ENCODE measurements at places on chromosomes 4 and X.

GRCh38 chr4:105306158-105306781, 159.6 kb downstream of the TET2 start:
- H3K4me3 ChIP-seq, result no peak overlapping the region
- peaks cover 2% of the 10 kb centered on the region for H3K36me3 ChIP-seq

DNA sequence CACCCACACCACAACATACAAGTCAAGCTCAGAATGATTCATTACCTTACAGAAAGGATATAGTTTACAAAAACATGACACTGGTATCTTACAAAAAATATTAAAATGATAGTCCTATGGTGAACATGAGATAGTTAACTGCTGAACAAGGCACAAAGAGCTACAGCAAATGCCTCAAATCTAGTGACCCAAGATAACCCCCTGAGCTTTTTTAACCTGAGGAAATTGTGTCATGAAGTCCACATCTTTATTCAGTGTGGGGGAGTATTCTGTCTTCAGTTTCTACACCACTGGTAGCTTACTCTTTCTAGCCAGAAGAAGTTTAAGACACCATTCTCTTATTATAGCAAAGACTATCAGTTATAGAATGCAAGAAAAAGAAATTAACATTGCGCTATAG, 218.7 kb downstream of the MAPK10 start:
- H3K27me3 ChIP-seq, result no peaks in the 10 kb centered on the region
- H3K36me3 ChIP-seq, result no peaks in the 10 kb centered on the region
- no peak for DNase-seq
- peaks cover 6% of the 10 kb centered on the region for H3K4me1 ChIP-seq
- H3K27ac ChIP-seq, result no peak overlapping the region

DNA sequence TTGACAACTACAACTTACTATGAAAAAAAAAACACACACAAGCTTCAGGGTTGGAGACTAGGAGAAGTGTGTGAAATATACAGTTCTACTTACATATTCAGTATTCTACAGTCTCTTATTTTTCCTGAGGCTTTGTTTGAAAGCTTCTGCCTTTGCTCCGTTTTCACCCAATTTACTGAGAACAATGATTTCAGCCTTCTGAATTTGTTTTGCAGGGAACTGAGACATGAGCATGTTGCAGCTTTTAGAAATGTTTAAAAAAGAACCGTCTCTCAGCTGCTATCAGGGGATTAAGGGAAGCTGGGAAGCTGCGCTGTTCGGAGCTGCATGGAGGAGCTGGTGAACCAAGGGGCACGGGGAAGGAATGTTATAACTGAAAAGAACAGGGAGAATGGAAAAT, 85.7 kb downstream of the QDPR start:
- H3K27me3 ChIP-seq, result no peaks in the 10 kb centered on the region
- no peak overlapping the region for H3K4me3 ChIP-seq
- DNase-seq, result no peak
- no peaks in the 10 kb centered on the region for H3K36me3 ChIP-seq

DNA sequence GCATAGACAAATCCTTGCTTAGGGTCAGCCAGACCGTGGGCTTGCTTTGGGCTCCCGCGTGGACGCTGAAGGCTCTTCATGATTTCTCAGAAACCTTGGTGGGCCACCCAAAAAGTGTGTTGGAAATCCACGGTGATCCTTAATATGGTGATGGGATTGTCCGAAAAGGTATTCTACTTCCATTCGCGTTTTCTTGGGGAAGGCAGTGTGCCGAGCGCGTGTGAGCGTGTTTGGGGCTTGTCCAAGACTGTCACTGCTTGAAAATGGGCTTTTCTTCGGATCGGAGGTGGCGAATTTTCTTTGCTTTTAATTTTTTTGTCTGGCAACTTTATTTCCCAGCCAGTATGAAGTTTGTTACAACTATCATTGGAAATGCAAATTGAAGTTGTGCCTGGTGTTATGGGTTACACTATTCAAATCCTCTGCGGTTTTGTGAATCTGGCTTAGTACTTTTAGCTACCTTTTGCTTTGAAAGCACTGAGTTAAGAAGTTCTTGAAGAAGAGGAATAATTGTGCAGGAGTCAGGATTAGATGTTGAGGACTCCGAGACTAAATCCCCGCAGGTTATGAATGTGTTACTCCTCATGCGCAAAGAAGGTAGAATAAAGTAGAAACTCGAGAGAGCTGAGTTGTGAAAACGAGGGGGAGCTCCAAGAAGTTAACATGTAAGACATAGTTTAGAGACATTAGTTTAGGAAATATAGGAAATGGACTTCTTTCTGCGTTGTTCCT, 3.2 kb downstream of the SPRY1 start:
- H3K27ac ChIP-seq, result peak overlapping the region; percentile 89
- H3K4me1 ChIP-seq, result peaks cover 50% of the 10 kb centered on the region
- DNase-seq, result no peak
- no peaks in the 10 kb centered on the region for H3K27me3 ChIP-seq
- peak overlapping the region; percentile 93 for H3K4me3 ChIP-seq

DNA sequence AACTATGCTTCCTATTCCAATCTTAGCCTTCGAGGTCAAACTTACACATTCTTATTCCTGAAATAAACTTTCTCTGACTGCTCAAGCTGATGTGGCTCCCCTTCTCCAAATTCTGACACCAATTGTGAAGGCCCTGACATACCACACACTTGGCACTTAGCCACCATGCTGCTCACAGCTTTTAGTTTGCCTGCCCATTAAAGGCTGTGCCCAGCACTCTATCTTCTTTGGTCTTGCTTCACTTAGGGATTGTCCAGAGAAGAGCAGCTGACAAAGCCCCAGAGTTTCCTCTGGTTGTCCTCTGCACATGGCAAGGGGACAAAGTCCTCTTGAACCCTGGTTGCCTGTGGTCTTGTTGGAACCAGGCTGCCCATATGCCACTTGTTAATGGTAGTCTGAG, 126.1 kb downstream of the ARHGEF9 start:
- no peak overlapping the region for H3K4me3 ChIP-seq
- H3K27ac ChIP-seq, result no peak overlapping the region
- DNase-seq, result no peak
- H3K4me1 ChIP-seq, result no peaks in the 10 kb centered on the region

DNA sequence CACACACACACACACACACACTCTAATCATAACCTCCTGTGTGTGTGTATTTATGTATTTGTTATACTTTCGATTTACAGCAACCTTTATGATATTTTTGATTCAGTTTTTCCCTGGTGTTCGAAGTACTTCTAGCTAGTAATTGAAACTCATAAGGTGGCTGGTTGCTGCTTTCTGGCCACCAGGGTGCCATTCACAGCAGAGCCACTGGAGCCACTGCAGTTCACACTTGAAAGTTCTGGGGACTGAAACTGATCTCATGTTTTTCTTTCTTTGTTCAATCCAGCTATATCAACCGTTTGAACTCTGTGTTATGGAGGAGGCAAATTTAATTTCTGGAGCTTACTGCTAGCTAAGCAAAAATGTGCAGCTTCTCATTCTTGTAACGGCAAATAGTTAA, 419.4 kb downstream of the ADGRL3 start:
- no peak overlapping the region for H3K27ac ChIP-seq
- no peaks in the 10 kb centered on the region for H3K36me3 ChIP-seq
- no peak for DNase-seq
- H3K27me3 ChIP-seq, result no peaks in the 10 kb centered on the region

DNA sequence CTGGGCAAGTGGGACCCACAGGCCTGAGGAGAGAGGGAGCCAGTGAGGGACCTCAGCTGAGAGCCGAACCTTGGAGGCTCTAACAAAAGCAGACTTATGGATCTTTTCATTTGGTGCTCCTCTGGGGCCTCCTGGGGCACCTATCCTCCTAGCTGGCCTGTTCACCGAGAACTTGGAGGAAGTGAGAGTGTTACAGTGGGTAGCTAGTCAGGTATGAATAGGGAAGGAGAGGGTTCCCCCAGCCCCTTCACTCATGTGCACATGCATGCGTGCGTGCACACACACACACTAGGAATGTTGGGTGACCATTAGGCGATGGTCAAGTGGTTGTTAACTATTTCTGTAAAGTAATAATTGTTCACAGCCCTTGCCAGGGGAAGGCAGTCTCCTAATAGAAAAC, 18.6 kb upstream of the TMEM185A start:
- DNase-seq, result no peak
- H3K4me1 ChIP-seq, result no peaks in the 10 kb centered on the region
- H3K27me3 ChIP-seq, result no peaks in the 10 kb centered on the region
- H3K4me3 ChIP-seq, result no peak overlapping the region
- H3K27ac ChIP-seq, result no peak overlapping the region

DNA sequence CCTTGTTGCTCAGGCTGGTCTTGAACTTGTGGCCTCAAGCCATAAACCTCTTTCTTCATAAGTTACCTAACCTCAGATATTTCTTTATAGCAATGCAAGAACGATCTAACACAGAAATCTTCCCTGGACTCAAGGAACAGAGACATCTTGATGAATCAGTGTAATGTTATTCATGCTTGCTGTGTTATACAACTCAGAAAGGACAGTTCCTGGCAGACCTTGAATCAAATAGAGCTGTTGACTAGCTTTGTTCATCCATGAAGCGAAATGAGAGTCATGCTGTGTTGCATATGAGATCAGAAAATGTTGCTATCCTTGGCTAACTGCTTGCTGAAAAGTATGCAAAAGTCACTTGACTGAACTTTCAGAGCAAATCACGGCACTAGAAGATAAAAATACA, 72.6 kb upstream of the ARHGAP24 start:
- H3K4me3 ChIP-seq, result no peak overlapping the region
- H3K27ac ChIP-seq, result no peak overlapping the region

DNA sequence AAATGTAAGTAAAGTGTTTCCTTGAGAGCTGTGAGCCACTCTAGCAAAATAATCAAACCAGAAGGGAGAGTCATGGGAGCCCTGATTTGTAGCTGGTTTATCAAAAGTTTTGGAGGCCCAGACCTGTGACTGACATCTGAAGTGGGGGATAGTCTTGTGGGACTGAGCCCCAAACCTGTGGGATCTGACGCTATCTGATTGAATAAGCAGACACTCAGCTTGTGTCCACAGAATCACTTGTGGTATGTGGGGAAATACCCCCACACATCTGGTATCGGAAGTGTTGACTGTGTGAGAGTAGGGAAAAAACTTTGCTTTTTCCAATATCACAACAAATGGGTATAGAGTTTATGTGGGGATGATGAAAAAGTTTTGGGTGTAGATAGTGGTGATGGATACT, 35.4 kb downstream of the FUNDC1 start:
- no peaks in the 10 kb centered on the region for H3K36me3 ChIP-seq
- H3K27me3 ChIP-seq, result no peaks in the 10 kb centered on the region
- peak overlapping the region; percentile 80 for H3K27ac ChIP-seq

GRCh38 chrX:154596290-154596929, 11.5 kb downstream of the CTAG1A start:
- peaks cover 22% of the 10 kb centered on the region for H3K4me1 ChIP-seq
- H3K4me3 ChIP-seq, result no peak overlapping the region
- peak; percentile 78 for DNase-seq
- peak overlapping the region; percentile 49 for H3K27ac ChIP-seq
- peaks cover 13% of the 10 kb centered on the region for H3K27me3 ChIP-seq

DNA sequence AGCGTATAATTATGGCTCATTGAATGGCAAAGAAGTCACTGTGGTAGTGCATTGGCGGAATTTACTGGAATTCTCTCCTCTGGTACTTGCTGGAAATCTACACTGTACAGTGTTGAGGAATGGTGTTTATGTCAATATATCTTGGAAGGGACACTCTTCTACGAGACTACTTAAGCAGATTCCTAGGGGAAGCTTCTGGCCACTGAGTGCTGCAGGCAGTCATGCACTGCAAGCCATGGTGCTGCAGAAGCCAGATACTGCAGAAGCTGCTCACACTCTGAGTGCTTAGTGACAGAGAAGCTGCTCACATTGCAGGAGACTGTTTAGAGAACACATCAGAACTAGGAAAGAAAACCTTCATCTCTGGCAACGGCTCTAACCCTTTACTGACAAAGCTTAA, 725.0 kb downstream of the CCSER1 start:
- H3K4me1 ChIP-seq, result peaks cover 34% of the 10 kb centered on the region
- no peak overlapping the region for H3K4me3 ChIP-seq
- DNase-seq, result no peak
- H3K27me3 ChIP-seq, result no peaks in the 10 kb centered on the region

DNA sequence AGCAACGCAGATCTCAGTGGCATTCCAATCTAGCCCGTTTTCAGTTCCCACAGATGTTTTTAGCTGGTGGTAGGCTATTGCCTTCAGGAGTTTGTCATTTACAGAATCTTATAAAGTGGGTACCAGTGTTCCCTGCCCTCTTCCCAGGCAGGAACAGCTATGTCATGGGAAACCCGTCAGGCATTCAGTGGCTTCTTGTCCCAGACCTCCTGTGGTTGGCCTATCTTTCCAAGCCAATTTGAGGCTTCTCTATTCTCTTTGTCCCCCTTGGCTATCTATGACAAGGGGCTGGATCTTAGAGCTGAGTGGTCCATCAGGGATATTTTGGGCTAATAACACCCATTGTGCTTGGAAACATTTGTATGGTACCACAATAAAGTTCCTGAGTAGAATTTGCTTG, 33.6 kb upstream of the RPL34 start:
- H3K36me3 ChIP-seq, result no peaks in the 10 kb centered on the region
- no peak for DNase-seq
- H3K27ac ChIP-seq, result no peak overlapping the region
- H3K27me3 ChIP-seq, result peaks cover 50% of the 10 kb centered on the region

- no peak for DNase-seq
- H3K4me3 ChIP-seq, result no peak overlapping the region
- no peak overlapping the region for H3K27ac ChIP-seq
- H3K4me1 ChIP-seq, result peaks cover 20% of the 10 kb centered on the region
- peaks cover 78% of the 10 kb centered on the region for H3K36me3 ChIP-seq
Observed at GRCh38 chr4:48008021-48008596, 8.4 kb downstream of the CNGA1 start.
